ENCODE measurements at places on chromosomes 3 and 15.

DNA sequence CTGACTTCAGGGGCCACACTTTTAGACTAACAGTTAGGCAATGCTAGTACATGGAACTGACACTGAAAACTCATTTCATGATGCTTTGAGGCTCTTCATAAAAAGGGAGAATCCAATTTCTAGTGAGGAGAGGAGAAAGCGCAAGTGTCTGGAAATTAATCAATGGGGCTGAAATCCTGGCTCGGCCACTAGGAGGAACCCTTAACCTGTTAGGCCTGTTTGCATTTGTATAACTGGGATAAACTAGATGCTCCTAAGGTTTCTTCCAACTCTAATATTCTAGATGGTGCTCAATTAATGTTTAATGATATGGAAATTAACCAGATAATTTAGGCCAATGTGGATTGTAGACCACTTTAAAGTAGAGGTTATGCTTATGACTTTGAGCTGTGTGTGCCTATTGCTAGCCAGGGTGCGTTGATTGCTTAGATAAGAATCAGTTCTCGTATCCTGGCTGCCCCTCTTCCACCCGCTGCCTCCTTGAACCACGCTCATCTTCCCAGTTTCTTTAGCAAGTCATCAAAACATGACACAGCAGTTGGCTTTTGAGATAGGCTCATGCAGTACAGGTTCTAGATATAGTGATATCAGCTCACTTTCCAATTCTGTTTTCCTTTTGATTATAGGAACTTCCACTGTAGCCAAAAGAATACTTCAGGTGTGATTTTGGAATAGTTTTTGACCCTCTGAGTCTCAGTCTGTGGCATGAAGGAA, 16.8 kb upstream of the CRBN start:
- no peak for DNase-seq

- DNase-seq, result no peak
Observed at GRCh38 chr15:93321881-93322282, 232.9 kb upstream of the RGMA start.

GRCh38 chr3:32435911-32436815, 44.5 kb downstream of the CMTM7 start:
- no peak for DNase-seq

GRCh38 chr3:172355836-172356235, 92.4 kb downstream of the GHSR start:
- DNase-seq, result no peak

- DNase-seq, result no peak
Observed at GRCh38 chr3:142087676-142088075, 61.7 kb downstream of the TFDP2 start.

DNA sequence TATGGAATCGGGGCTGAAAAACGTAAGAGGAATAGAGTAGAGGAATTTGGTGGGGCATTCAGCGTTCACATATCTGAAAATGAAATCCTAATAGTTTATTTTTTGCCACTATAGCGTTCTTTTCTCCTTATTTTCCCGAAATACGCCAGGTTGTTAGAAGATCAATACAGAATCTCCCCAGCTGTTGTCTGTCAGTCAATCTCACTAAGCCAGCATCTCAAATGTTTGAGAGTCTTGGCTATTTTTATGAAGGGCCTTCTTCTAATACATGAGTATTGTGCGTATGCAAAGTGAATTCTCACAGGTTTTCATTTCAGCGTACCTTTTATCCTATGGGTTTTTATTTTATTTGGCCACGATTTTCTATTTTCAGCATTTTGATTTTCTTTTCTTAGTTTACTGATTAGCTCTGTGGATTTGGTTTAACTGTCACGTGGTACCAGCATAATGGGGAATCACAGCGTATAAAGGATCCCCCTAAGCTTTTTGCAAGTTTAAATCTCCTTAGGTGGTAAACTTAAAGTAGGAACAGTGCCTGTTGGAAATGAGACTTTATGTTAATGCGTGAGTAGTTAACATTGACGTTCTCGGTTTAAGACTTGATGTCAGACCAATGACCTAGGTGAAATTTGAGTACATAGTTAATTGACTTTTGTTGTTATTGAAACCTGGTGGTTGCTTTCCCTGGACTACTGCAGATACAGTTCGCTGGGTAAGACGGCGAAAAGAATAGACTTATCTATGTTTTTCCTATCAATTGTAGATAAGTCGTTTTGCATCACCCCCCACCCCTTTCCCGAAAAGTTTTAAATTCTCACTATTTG, 1.3 kb downstream of the FXR1 start:
- DNase-seq, result no peak

GRCh38 chr3:56303487-56303886, 164.8 kb downstream of the ERC2 start:
- no peak for DNase-seq

GRCh38 chr3:126343649-126344035, 13.6 kb downstream of the KLF15 start:
- DNase-seq, result no peak

GRCh38 chr3:171768986-171769385, 41.3 kb downstream of the PLD1 start:
- no peak for DNase-seq

DNA sequence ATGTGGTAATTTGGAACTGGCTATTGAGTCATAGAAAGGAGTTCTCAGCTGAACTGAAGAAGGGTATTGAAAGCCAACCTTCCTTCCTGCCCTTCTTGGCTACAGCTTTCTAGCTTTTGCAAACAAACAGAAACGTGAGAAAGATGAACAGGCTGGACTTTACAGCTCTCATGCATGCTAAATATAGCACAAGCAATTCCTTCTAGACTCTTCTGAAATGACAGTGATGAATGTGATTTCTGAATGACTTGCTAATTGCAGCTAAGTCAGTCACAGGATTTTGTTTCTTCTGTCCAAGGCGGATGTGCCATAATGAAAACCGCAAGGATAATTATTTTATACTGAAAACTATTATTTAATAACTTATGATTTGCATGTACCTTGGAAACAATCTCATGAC, 36.3 kb downstream of the BCHE start:
- DNase-seq, result no peak

DNA sequence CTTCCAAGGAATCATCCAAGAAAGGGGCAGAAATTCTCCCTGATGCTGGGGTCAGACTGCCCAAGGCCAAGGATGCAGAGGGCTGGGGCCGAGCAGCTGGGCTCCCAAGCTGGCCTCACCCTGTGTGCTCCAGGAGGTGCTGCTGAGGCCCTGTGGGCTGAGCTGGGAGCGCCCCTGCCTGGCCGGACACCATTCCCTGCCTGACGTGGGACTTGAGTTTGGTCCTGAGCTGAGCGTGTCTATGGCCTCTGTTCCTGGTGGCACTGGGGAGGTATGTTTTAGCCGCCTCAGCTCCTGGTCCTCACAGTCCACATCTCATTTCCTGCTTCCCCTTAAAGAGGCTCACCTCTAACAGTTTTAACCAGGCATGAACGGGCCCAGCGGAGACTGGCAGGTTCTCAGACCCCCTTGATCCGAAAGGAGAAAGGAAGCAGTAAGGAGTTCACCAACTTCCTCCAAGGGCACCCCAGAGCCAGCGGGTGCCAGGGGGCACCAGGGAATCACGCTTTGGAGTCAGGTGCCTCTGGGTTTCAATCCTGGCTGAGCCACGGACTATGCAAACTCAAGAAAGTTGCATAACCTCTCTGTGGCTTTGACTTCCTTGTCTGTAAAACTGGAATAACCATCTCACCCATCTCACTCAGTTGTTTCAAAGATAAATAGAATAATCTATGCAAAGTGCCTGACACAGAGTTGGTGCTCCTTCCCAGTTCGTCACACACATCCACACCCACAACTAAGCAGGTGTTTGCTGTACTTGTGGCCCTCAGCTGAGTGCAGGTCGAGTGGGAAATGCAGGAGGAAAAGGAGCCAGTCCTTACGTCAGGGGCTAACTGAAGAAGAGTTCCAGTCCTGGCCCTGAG, 48.6 kb downstream of the SLC12A8 start:
- no peak for DNase-seq

DNA sequence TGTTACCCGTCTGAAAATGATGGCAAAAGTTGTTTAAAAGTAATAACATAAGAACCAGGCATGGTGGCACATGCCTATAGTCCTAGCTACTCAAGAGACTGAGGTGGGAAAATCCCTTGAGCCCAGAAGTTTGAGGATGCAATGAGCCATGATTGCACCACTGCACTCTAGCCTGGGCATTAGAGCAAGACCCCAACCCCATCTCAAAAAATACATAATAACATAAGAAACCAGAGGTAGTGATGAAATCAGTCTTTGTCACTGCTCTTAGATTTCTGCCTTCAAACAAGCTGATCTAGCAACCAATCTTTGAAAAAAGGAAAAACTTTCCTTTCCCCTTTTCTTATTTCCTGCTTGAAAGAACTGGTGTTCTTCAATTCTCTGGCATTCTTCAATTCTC, 71.3 kb downstream of the TMCC1 start:
- no peak for DNase-seq

- DNase-seq, result no peak
Observed at GRCh38 chr3:133414021-133414392, 14.2 kb downstream of the BFSP2 start.

GRCh38 chr3:47868306-47868705, 65.4 kb downstream of the DHX30 start:
- DNase-seq, result no peak

- no peak for DNase-seq
Observed at GRCh38 chr15:55319537-55320237, 665 bp downstream of the PIGB start.

- no peak for DNase-seq
Observed at GRCh38 chr3:82114589-82114988, 353.1 kb upstream of the GBE1 start.

DNA sequence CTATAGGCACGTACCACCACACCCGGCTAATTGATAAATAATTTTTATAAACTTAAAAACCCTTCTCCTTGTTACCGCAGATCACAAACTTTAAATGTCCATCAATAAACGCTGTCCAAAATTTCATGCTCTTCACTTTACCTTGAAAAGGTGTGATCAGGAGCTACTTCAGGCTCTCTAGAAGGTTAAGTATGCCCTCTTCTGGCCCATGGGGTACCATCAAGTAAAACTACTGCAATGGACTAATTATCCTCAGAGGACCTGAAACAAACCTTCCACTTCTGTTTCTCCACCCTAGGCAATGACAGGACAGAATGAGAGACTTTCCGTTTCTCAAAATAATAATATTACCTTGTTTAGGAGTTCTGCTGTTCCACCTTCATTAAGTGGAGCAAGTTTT, 9.2 kb downstream of the LZTFL1 start:
- no peak for DNase-seq

GRCh38 chr3:1609416-1609815, 489.2 kb upstream of the CNTN4 start:
- no peak for DNase-seq

- no peak for DNase-seq
Observed at GRCh38 chr3:160637086-160637485, 39.9 kb upstream of the ARL14 start.

GRCh38 chr15:62545467-62546227, 380.6 kb upstream of the C2CD4B start:
- no peak for DNase-seq

DNA sequence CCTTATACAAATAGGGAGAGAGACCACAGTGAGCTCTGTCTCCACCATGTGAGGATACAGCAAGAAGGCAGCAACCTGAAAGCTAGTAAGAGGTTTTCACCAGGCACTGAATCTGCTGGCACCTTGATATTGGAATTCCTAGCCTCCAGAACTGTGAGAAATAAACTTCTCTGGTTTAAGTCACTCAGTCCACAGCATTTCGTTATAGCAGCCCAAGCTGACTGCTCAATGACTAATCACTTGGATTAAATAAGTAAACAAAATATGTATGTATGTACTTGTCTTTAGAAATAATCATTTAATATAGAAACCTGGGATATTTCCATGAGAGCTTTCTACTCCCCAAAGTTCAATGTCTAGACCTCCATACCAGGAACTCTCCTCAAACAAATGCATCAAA, 162.0 kb downstream of the IMPG2 start:
- DNase-seq, result no peak

GRCh38 chr15:74488776-74489175, 27.8 kb upstream of the UBL7 start:
- DNase-seq, result no peak

GRCh38 chr3:38960953-38961622, 90.7 kb downstream of the SCN11A start:
- DNase-seq, result no peak

GRCh38 chr3:189458528-189458927, 172.7 kb upstream of the TP63 start:
- no peak for DNase-seq

DNA sequence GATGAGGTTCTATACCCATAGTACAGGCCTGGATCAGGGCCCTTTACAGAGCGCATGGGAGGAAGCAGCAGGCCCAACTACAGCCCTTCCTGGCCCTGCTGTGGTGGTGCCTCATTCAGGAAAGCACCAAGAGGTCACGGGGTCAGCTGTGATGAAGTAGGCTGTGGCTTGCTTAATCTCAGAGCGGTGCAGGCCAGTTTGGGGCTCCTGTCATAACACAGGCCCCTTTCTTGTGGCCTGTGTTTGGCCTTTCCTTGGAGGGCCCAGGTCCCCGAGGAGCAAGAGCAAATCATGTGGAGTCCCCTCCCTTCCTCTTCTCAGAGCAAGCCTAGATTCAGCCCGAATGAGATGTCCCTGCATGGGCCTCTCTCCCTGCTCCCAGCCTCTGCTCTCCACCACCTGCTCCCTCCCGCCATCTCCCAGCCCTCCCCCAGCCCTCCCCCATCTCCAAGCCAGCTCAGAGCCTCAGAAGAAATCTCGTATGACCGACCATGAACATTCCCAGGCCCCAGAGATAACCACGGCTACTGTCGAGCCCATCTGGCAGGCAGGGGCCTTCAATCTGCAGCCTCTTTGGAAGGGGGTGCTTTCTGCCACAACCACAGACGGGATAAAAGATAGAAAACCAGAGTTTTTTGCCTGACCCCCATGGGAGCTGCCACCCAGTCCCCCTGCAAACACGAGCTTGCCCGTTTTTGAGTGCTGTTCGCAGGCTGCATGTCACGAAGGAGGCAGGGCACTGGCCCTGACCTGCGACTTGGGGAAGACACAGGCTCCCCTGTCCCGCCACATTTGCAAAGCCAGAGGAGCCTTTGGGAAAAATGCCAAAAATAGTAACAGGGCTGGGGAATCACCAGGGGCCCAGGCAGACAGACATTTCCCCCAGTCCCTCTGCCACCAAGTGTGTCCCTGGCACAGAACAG, 32.3 kb upstream of the DUSP7 start:
- peak; percentile 7 for DNase-seq

- DNase-seq, result no peak
Observed at GRCh38 chr3:49724586-49724985, 835 bp upstream of the GMPPB start.

DNA sequence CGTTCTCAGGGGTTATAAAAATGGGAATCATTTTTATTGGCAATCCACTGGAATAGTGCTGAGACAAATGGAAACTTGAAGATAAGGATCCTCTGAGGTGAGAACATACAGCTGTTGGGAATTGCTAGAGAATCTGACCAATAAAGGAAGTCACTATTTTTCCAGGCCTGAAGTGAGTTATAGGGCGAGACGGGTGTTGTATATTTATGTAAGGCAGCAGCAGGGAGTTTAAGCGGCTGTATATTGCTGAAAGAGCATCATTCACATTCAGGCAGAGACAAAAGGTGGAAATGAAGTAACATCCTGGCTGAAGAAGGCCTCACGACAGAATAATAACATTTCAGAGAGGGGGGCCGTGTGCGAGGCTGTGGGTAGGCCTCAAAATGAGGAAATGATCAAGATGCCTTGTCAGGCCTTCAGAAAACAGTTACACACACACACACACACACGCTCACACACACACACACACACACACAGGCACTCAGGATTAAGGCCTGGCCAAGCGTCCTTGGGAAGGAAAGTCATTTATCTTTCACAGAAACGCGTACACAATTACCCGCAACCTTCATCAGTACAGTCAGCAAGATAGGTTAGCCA, 964.9 kb upstream of the NR2F2 start:
- DNase-seq, result no peak

Measured in GDM1 (cell line).